SK-N-SH (cell line): ENCODE measurements at places on chromosomes 2 and 18.

DNA sequence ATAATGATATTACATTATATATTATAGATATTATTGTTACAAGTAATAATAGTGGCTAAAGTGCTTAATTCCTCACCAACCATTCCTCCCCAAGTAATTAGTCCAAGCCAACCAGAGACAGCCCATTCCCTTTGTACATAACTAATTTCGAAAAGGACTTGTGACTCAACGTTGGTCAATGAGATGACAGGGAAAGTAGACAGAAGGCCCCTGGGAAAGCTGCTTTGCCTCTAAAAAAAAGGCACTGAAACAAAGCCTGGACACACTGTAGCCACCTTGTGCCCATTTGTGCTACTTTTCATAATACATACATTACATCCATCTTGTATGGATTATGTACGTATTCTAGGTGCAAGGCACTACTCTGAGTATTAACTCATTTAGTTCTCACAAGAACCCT is 28.8 kb downstream of the COLEC12 start:
- no peak for DNase-seq

DNA sequence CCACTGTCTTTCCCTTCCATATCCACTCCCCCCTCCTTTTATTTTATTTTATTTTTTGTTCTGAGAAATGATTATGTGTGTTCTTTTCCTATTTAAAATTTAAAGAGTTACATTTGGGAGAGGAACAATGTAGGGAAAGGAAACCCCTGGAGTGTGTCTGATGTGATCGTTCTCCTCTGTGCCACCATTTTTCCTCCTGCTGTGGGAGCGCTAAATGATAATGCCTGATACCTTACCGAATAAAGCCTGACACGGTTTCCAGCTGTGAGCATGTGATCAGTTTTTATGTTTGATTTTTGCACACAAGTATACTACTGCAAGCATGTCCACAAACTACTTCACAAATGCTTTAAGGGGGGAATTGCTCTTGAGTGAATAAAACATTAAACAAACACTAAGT is 317.8 kb upstream of the FANCL start:
- no peak for DNase-seq

GRCh38 chr18:74292541-74292858 is 737 bp upstream of the CYB5A start:
- DNase-seq, result no peak

DNA sequence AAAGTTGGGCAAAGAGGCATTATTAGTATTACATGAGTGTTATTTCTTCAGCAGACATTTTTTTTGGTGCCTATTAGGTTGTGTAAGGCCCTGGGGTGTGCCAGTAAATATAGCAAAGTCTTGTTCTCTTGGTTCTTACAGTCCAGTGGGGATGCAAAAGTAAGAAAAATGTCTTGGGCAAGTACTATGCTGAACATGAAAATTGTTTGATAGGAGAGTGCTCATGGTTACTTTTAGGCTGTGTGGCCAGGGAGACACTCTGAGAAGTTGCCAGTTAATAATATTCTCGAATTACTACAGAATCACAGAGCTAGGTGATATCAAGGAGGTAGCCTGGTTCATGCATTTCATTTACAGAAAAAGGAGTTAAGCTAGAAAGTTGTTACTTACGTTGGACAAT is 1.9 kb downstream of the AGFG1 start:
- DNase-seq, result no peak
